ENCODE measurements at places on chromosomes 16 and 17.

GRCh38 chr16:27408602-27409031 lies 6.6 kb downstream of the IL21R start:
- no peak for DNase-seq

GRCh38 chr16:22216191-22216831 lies 10.2 kb downstream of the EEF2K start:
- peak; percentile 40 for DNase-seq

DNA sequence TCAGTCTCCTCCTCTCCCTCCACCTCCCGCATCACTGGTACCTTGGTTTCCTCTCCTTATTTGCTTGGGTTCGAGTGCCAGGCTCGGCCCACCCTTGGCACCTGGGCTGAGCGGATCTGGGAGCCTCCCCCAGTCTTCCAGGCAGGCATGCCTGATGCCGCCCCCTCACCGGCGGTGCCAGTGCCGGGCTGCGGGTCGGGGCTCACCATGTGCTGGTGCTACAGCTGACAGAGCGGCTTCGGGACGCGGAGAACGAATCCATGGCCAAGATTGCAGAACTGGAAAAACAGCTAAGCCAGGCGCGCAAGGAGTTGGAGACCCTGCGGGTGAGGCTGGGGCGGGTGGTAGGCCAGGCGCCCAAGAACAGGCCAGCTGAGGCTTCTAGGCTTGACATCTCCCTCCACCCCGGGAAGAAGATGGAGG lies 19.2 kb downstream of the FMNL1 start:
- no peak for DNase-seq

DNA sequence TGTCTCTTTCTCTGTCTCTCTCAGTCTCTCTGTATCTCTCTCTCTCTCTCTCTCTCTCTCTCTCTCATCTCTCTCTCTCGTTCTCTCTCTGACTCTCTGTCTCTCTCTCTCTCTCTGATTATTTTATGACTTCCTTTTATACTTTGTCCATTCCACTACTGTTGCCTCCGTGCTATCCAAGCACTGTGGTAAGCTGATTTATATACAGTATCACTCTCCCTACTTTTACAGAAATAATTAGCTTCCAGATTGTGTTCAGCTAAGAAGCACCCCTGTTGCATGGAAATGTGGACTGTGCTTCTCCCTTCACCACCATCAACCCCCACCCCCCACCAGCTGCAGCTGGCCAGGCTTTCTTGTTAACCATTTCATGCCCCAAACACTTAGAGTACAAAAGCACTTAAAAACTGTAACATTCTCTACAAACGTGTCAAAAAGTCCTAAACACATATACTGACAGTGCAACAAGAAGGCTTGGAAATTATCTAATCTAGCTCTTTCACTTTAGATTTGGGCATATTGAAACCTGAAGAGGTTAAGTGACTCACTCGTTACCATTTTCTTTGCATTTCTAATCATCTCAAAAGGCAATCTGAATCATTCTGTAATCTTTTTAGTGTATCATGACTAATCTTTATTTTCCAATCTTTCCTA lies 11.6 kb upstream of the TMEM100 start:
- DNase-seq, result peak; percentile 18
